ENCODE measurements at places on chromosomes 2 and 18. TPM values are rescaled to one million over a fixed set of nuclear protein-coding genes. Genes with fewer than 3 reads are reported as not detected.

DNA sequence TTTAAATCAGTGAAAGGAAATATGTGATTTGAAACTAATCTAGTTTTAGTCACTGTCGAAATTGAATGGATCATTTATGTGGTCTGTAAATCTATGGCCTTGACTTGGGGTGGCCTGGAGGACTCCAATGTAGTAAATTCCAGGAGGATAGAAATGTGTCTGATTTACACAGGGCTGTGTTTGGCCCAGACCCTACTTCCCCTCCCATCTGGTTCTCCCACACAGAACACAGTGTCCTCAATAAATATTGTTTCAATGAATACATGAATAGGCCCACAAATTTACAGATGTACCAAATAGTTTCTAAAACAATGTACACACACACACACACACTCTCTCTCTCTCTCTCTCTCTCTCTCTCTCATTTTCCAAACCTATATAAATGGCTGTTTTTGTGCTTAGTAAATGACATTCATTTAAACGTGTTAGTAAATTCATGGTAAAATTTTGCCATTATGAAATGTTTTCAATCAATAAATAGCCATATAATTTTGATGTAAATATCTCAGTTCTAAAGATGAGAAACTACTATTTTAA, 1.9 kb downstream of the CCDC68 start:
- DNase-seq, result peak; percentile 47

- no peak for DNase-seq
Observed at GRCh38 chr2:20327370-20327769, 23.3 kb downstream of the PUM2 start.

GRCh38 chr18:45958730-45959129, 8.4 kb downstream of the EPG5 start:
- DNase-seq, result no peak

- no peak for DNase-seq
Observed at GRCh38 chr2:27100036-27100435, 13.5 kb downstream of the KHK start.

- DNase-seq, result no peak
Observed at GRCh38 chr18:71902482-71902881, 641.7 kb downstream of the CBLN2 start.

DNA sequence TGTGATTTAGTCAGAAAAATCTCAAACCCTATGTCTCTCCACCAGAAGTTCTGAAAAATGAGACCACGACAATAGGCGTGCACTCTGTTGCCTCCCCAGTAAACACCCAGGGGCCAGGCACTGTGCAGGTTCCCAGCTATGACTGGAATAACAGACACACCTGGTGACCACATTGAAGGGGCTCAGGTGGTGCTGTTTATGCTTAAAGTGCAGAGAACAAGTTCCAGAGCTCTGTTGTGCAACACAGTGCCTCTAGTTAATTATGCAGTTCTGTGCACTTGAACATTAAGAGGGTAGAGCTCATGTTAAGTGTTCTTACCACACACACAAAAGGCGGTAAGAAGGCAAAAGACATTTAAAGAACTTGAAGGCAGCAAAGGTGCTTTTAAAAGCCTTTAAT, 52.6 kb upstream of the AFF3 start:
- DNase-seq, result no peak

GRCh38 chr18:28036488-28036887, 140.4 kb downstream of the CDH2 start:
- no peak for DNase-seq

DNA sequence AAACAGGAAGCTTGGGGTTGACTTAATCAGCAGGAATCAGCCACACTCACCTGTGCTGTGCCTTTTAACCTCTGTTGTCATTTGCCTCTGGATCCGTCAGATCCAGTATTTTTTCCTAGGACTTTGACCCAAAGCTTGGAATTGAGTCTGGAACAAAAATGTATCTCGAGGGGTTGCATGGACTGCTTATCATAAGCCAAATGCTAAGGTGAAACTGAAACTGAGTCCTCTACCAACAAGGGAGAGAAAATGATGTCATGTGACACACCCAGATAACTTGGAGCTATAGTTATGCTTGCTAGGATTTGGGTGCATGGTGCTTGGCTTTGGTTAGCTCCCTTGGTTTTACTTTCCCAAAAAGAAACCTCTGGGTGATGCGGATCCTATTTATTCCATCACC, 2158.6 kb upstream of the PIK3C3 start:
- no peak for DNase-seq

GRCh38 chr2:234796045-234796591, 155.7 kb upstream of the SH3BP4 start:
- DNase-seq, result no peak

DNA sequence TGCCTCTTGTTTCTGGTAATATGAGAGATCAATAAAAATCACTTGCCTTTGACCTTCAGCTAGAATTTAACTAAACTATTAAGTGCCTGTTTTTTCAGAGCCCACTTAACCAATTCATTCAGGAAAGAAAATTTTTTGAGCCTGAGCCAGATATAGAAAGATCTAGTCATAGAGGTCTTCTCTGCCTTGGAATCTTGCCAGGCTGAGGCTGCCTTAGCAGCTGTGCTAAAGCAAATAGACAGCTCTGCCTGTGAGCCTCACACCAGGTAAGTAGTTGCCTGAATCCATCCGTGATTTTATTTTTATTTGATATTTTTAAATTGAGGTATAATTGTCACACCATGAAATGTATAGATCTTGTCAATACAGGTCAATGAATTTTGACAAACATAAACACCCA, 27.4 kb downstream of the EVX2 start:
- DNase-seq, result no peak

DNA sequence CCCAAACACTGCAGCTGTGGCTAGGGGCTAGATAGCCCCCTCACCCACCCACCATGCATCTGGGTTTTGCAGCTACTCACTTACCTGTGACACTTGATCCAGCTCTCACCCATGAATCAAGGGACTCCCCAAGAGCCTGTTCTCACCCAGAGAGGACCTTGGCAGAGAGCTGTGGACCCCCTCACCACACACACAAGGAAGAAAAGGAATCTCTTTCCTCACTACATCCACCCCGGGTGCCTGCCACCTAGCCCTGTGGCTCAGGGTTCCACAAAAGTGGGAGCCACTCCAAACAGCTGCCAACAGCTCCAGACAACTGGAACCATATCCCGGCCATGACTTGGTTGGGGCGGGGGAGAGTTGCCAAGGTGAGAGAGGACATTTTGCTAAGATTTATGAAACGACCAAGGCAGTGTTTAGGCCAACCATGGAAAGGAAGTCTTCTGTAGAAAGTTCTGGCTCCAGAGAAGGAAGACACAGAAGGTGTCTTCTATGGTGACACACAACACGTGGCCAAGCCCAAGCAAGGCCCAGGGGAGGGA, 522.1 kb upstream of the RAB6C start:
- no peak for DNase-seq

DNA sequence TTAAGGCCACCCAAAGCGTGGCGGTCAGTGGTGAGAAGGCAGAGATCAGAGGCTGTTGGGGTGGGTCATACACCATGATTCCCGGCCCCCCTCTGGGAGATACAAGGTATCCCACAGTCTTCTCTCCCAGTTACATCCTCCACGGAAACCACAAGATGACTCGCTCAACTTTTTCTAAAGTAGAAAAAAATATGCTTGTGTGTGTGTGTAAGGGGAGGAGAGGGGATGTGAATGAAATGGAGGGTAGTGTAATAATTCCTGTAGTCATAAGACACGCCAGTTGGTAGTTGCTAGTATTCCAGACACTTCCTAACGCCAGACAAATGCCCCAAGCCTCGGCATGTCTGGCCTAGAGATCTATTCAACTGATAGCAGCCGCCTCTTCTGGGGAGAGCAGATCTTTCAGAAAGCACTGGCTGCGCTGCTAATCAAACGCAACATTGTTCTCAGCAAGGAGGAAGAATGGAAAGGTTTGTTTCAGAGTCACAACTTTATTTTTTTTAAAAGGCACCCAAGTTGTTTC, 143.5 kb downstream of the TGIF1 start:
- DNase-seq, result no peak

GRCh38 chr2:187719510-187719909, 165.3 kb upstream of the TFPI start:
- no peak for DNase-seq

The ZSWIM2 gene
- total RNA-seq, result not detected

The HOXD13 gene
- not detected for total RNA-seq

The CYP27C1 gene
- 0.15 TPM for total RNA-seq

The LIMS1 gene
- total RNA-seq, result 36.2 TPM

All from ovary (tissue), 10 donors.